ENCODE measurements at places on chromosomes 3 and 15. TPM values are rescaled to one million over a fixed set of nuclear protein-coding genes. Genes with fewer than 3 reads are reported as not detected.

The XIRP1 gene
- not detected for total RNA-seq

- no peak overlapping the region for H3K27ac ChIP-seq
- no peak for DNase-seq
- no peaks in the 10 kb centered on the region for H3K27me3 ChIP-seq
- no peaks in the 10 kb centered on the region for H3K4me1 ChIP-seq
- H3K36me3 ChIP-seq: no peaks in the 10 kb centered on the region
These were observed 33.9 kb upstream of the NANOGP8 start for GRCh38 chr15:35118960-35119359.

DNA sequence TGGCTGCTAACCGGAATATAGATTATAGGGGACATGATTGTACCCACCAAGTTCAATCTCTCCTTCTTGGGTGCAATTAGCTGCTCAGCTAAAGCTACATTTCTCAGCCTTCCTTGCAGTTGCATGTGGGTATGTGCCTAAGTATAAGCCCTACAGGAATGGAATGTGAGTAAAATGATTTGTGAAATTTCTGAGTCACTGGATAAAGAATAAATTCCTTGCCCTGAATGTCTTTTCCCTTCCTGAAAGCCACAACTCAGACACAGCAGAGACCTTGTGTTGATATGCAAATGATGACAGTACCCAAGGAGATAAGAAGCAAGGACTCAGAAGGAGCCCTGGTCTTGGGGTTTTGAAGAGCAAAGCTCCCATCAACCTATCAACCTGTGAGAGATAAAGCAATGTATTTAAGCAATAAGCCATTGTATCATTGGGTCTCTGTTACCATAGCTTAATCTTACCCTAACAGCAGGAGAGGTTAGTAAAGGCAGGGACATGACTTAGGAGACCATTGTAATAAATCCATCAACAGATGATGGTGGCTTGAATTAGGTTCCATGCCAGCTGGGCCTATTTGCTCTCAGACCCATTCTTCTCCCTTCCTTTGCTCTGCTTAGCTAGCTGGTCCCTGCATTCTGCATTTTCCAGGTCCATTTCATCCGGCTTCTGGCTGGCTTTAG is 25.6 kb upstream of the ZNF280D start:
- H3K4me3 ChIP-seq: no peak overlapping the region
- no peaks in the 10 kb centered on the region for H3K36me3 ChIP-seq
- no peak for DNase-seq
- no peaks in the 10 kb centered on the region for H3K4me1 ChIP-seq
- no peak overlapping the region for H3K27ac ChIP-seq

- H3K36me3 ChIP-seq: no peaks in the 10 kb centered on the region
- H3K27ac ChIP-seq: no peak overlapping the region
- no peak for DNase-seq
- no peak overlapping the region for H3K4me3 ChIP-seq
- H3K4me1 ChIP-seq: no peaks in the 10 kb centered on the region
These were observed 593.3 kb downstream of the FOXP1 start for GRCh38 chr3:70990185-70990584.

The THPO gene
- not detected for total RNA-seq

Data from Panc1 (cell line).